Sigmoid colon (tissue), 7 donors: ENCODE measurements at places on chromosomes 5 and 9.

- peak; percentile 81 for DNase-seq
Measured at GRCh38 chr9:113579283-113580040, 115.9 kb downstream of the RGS3 start.

GRCh38 chr5:132635873-132636272 lies 22.1 kb upstream of the IL13 start:
- DNase-seq, result no peak

DNA sequence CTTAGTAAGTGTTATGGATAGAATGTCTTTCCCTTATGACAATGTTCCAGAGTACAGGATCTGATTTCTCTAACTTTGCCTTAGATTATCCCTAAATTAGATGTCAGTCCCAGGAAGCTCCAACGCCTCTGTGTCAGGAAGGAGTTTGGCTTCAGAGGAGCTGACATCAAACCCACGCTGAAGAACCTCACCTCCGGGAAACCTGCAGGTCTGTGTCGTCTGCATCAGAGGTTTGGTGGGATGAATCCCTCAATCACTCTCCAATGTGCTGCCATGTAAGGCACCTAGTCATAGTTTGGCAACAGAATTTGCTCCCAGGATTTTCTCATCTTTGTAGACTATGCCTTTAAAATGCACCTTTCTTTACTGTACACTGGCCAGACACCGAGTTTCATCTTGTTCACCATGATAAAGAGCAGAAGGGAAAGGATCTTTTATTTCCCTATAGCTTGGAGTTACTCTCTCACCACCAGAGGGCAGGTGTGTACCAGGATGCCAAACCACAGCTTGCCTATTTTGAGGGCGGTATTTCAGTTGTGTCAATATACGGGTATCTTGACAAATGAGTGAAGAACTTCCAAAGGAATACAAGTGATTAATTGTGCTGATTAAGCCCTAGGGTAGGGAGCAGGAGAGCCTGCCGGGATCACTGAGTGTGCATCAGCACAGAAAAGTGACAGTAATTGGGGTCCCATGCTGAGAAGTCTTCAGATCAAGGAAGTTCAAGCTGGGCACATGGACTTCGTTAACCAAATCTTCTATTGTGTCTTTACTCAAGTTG lies 23.4 kb downstream of the MINAR2 start:
- no peak for DNase-seq

- no peak for DNase-seq
Measured at GRCh38 chr5:68223904-68224303, 8.3 kb downstream of the PIK3R1 start.
